ENCODE measurements at places on chromosomes 12 and 14.

GRCh38 chr12:49283541-49284429, 11.2 kb upstream of the PRPH start:
- no peak for DNase-seq

GRCh38 chr12:80707126-80707829, at the start of gene MYF6:
MYF6 (plus strand) TSS chr12:80707634; CDS start chr12:80707720, 86 bp downstream.
- DNase-seq: no peak

GRCh38 chr12:53579545-53579955, 46.6 kb downstream of the ATF7 start:
- DNase-seq: no peak

- DNase-seq: no peak
Measured at GRCh38 chr14:21095430-21096205, 2.8 kb downstream of the ZNF219 start.

DNA sequence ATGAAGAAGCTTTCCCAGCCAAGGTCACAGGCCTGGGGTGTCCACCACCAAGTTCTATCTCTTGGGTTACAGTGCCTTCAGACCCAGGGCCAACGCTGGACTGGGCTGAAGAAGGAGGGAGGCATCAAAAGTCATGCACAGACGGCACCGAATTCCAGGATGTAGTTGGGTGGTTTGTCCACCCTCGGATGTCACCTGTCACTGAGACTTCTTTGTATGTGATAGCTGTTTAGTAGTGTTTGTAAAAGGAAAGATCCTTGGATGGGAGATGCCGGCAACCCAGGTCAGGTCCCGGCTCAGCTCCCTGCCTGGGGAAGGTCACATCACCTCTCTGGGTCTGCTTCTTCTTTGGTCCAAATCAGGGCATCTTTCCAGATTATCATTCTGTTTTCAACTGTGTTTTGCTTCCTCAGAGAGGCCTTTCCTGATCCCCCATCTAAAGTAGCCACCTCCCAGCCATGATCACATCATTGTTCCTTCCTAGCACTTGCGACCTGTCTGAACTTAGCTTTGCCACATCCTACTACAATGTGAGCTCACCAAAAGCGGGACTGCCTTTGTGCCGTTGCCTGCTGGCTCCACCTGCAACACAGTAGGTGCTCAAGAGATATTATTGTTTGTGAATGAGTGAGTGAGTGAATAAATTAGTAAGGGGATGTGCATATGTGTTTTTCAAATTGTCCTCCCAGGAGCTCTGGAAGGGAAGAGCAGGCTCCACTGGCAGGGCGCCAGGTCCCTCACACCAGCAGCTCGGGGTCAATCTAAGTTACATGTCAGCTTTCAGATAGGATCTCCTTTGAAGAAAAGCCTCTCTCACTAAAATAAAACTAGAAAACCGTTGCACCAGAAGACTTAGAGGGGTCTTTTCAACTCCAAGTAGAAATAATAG, 2.1 kb downstream of the TSPAN11 start:
- DNase-seq: no peak

DNA sequence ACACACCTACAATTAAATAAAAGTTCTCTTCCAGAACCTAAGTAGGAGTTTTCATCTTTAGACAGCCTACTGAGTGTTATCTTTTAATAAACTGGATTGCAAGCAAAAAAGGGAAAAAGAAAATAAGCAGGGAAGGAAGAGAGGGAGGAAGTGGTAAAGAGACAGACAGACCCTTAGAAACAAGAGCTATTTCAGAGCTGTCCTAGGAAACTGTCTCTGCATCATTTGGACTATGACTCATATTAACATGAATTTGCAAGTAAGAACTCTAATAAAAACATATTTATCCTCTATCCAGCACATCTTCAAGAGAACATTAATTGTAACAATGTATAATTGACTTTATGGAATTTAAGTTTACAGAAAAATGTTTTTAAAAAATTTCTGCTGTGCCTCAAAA, 438.8 kb upstream of the USP15 start:
- no peak for DNase-seq
